Motor neuron (in vitro differentiated cells): ENCODE measurements at places on chromosomes 16 and 17.

DNA sequence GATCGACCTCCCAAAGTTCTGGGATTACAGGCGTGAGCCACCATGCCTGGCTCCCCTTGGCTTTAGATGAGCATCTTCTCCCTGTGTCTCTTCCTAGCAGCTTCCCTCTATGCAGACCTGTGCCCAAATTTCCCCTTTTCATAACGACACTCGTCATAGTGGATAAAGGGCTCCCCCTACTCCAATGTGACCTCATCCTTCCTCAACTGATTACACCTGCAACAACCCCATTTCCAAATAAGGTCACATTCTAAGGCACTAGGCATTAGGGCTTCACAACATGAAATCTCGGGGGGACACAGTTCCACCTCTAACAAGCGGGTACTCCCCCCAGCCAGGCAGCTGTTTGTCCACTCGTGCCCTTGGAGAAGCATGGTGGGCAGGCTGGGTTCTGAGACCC, 10.3 kb downstream of the KIF19 start:
- no peak for ATAC-seq

DNA sequence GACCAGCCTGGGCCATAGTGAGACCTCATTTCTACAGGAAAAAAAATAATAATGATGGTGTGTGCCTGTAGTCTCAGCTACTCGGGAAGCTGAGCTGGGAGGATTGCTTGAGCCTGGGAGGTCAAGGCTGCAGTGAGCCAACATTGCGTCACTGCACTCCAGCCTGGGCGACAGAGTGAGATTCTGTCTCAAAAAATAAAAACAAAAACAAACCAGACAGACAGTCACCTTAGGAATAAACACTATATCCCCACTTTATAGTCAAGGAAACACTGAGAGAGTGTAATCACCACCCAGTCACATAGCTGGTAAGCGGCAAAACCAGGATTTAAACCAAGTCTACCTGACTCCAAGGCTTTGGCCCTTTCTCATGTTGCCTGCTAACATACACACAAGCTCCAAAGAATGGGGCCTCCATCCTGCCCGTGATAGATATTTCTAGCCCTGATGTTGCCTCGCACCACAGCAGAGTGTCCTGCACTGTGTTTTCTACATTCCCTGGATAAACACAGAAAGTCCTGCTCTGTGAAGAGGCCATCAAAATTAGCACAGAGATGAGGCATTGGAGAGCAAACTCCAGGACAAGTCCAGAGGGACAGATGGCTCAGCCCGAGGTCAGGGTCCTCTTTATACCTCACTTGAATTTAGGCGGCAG, 66.1 kb upstream of the SMURF2 start:
- no peak for ATAC-seq

DNA sequence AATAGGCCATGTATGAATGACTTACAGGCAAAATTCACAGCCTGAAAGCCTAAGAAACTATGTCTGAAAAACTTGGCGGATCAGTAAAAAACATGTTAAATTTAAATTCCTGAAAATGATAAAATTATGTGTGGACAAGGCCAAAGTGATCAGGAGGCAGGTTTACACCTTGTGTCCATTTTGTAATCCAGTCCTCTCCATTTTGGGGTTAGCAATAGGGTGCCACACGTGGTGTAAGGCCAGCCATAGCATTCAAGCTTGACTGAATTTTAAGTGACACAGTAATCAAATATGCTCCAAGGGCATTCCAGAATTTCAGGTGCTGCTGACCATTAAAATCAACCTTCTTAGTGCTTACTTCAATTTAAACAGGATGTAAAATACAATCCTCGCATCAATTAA, 2.7 kb downstream of the RNF43 start:
- no peak for ATAC-seq

DNA sequence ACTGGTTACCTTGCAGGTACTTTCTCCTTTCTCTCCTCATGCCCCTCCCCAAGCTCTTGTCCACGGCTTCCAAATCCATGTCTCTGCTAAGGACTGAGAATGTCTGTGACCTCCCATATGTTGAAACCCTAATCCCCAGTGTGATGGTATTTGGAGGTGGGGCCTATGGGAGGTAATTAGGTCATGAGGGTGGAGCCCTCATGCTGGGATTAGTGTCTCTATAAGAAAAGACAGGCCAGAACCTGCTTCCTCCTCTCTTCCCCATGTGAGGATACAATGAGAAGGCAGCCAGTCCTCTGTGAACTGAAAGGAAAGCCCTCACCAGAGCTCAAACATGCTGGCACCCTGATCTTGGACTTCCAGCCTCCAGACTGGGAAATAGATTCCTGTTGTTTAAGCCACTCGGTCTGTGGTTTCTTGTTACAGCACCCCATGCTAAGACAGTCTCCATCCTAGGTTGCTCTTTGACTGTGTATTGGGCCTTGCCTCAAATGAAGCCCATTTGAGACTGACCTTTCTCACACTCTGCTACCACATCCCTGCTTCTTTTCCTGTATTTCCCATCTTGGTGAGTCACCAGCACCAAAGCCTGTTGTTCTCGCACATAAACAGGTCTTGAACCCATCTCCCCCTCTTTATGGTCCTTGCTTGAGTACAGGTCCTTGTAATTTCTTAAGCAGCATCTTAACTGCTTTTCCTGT, 135.0 kb downstream of the CDK5R1 start:
- no peak for ATAC-seq

- peak; percentile 31 for ATAC-seq
These were observed 3.6 kb downstream of the GSE1 start for GRCh38 chr16:85616607-85617321.

GRCh38 chr16:85859818-85860125, 39.2 kb upstream of the IRF8 start:
- ATAC-seq: no peak

DNA sequence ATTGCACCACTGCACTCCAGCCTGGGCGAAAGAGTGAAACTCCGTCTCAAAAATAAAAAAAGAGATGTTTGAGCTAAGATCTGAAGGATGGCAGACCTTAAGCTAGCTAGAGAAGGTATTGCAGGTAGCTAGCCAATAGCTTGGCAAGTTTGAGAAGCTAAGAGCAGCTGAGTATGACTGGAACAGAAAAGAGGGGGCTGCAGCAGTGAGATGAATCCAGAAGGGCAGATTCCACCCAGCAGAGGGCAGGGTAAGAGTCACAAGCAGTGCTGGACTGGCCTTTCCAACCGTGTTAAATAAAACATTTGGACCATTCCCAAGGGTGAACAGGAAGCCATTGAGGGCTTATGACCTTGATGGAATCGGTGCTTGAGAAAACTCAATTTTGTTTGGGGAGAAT, 5.7 kb upstream of the PHAF1 start:
- ATAC-seq: peak; percentile 20

DNA sequence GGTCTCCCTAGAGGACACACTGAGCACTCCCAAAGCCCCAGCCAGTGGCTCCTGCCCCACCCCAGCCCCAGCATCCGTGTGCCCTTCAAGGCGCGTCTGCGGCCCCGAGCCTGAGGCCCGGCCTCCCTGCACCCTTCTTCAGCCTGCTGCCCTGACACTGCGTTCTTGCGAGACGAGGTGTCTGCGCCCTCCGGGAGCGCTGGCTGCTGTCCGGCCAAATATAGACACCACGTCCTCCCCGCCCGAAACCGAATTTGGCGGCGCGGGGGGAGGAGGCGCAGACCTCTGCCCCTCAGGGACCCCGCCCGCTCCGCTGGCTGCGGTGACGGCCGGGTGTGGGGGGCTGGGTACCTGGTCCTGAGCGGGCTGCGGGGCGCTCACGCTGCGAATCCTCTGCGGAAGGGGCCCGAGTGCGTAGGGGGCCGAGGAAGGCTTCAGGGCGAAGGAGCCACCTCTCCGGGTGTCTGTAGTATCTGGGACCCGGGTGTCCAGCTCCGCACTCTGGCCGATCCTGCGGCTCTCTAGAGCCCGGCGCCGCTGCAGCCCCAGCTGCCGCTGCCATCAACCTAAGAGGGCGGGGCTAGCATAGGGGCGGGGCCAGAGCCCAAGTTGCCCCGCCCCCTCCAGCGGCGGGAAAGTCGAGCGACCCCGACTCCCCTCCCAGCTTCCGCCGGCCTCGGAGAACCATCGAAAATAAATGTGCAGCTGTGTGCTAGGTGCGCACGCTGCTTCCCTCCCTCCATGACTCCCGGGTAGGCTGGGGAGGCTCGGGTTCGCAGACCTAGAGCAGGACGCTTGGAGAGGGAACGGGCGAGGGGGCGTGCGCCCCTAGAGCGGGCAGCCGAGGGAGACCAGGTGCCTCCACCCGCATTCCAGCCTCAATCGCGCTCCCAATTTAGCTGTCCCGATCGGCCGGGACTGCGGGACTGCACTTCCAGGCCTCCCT, at the start of gene CORO6:
Gene CORO6, minus strand, starts transcription at position 576 of the 946 bp plus-strand sequence. CDS start 1,491 bp downstream, outside the sequence.
- ATAC-seq: peak; percentile 55

GRCh38 chr17:42289611-42290181, 1.4 kb downstream of the STAT5A start:
- ATAC-seq: no peak

DNA sequence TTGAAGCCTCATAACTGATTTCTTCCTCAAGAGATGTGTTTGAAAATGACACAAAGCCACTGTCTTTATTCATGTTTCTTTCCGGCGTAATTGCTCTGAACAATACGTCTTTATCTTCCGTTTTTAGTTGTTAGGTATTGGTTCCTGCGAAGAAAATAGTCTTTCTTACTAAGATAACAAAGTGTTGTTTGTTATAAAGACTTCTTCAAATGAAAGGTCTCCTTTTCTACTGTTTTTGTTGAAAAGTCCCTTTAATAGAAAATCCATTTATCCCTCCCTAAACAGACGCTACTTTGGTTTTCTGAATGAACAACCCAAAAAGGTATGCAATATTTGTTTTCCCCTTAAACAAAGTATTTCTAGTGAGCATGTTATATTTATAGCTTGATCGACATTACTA, 469.1 kb downstream of the KCNJ18 start:
- no peak for ATAC-seq

DNA sequence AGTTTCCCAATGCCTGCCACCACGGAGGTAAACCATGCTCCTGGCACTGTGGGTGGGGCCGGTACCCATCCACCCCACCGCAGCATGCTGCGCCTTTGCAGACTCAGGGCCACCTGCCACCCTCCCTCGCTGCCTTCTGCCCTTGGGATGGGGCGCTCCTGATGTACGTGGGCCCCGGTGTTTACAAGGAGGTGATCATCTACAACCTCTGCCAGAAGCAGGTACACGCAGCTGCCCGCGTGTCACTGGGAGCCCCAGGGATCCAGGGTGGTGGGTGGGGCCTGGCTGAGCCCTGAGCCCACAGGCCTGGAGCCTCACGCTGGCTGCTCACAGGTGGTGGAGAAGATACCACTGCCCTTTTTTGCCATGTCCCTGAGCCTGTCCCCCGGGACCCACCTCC, 1.4 kb upstream of the RHOT2 start:
- no peak for ATAC-seq

DNA sequence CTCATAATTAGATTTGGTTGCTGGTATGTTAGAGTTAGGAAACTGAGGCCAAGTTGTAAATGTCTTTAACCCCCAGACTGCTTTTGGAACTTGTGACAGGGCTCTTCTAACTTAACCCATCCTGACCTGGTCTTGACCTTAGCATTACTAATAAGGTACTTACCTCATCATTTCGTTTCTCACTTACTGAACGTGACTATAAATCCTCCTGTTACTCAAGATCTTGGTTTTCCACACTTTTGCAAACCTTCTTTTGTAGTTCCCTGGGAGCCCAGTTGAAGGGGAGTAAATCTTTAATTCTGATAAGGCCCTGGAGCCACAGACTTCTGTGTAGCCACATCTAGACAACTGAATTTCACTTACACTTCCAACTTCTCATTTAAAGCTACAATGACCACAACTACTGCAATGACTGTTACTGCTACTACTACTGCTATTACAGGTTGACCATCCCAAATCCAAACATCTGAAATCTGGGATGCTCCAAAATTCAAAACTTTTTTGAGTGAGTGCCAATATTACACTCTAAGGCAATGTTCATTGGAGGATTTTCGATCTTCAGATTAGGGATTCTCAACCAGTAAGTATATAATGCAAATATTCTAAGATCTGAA, 248.8 kb upstream of the TBX2 start:
- no peak for ATAC-seq

GRCh38 chr16:53220585-53220984, 165.8 kb downstream of the CHD9 start:
- ATAC-seq: no peak

- ATAC-seq: no peak
These were observed 3.8 kb upstream of the CRISPLD2 start for GRCh38 chr16:84816023-84816422.

DNA sequence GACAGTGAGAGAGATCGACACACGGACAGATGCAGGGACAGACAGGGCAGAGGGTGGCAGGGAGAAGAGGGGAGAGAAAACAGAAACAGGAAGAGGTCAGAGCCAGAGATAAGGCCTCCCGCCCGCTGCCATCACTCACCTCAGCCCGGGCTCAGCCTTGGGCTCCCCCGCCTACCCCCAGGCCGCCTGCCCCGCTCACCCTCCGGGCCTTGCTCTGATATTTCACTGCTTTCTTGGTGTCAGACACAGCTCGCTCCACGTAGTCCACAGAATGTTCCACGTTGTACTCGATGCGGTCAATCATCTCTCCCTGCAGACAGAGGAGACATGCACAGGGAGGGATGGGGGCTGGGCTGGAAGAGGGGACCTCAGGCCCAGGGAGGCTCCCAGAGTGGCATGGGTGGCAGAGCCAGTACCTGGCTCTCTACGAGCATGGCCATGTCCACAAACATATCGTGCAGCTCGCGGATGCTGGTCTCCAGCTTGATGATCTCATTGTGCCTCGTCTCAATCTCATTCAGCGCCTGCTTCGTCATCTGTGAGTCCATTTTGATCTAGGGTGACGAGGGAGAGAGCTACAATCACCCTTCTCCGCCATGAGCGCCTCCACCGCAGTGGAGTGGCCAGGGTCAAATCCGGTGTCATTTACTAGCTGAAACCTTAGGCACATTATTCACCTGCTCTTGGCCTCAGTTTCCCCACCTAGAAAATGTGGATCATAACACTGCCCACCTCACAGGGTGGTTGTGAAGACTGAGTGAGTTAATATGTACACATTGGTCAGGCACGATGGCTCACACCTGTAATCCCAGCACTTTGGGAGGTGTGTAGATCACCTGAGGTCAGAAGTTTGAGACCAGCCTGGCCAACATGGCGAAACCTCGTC, 8.2 kb downstream of the HSD3B7 start:
- no peak for ATAC-seq

- ATAC-seq: no peak
These were observed 12.9 kb downstream of the SPAG9 start for GRCh38 chr17:51107778-51108177.

DNA sequence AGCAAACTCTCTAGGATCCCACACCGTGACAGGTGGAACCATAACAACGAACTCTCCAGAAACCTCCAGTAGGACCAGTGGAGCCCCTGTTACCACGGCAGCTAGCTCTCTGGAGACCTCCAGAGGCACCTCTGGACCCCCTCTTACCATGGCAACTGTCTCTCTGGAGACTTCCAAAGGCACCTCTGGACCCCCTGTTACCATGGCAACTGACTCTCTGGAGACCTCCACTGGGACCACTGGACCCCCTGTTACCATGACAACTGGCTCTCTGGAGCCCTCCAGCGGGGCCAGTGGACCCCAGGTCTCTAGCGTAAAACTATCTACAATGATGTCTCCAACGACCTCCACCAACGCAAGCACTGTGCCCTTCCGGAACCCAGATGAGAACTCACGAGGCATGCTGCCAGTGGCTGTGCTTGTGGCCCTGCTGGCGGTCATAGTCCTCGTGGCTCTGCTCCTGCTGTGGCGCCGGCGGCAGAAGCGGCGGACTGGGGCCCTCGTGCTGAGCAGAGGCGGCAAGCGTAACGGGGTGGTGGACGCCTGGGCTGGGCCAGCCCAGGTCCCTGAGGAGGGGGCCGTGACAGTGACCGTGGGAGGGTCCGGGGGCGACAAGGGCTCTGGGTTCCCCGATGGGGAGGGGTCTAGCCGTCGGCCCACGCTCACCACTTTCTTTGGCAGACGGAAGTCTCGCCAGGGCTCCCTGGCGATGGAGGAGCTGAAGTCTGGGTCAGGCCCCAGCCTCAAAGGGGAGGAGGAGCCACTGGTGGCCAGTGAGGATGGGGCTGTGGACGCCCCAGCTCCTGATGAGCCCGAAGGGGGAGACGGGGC, 1.3 kb downstream of the SPN start:
- ATAC-seq: peak; percentile 2
